ENCODE measurements at places on chromosomes 6 and 20. TPM values are rescaled to one million over a fixed set of nuclear protein-coding genes. Genes with fewer than 3 reads are reported as not detected.

GRCh38 chr20:24089576-24089975 is 101.0 kb upstream of the GGTLC1 start:
- H3K4me1 ChIP-seq, result no peaks in the 10 kb centered on the region
- no peak for DNase-seq
- no peak overlapping the region for H3K27ac ChIP-seq
- H3K27me3 ChIP-seq, result no peaks in the 10 kb centered on the region
- H3K4me3 ChIP-seq, result no peak overlapping the region
- no peaks in the 10 kb centered on the region for H3K36me3 ChIP-seq

DNA sequence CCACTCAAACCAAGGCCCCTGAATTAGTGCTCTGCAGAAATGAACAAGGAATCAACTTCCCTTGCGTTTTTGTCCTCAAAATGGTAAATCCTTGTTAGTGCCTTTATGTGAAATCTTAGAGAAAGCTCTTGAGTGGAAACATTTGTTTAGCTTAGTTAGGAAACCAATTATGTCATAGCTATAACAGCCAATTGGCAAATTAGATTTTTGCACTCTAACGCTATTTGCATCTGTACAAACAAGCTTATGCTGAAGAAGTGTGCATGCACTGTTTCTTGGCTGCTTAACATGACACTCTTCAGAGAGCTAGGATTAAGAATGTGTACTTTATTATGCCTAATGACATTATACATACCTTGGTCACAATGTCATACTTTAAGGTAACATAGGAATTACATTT is 622.6 kb upstream of the SLC35B3 start:
- H3K27me3 ChIP-seq, result no peaks in the 10 kb centered on the region

Gene WFDC5
- not detected for total RNA-seq

DNA sequence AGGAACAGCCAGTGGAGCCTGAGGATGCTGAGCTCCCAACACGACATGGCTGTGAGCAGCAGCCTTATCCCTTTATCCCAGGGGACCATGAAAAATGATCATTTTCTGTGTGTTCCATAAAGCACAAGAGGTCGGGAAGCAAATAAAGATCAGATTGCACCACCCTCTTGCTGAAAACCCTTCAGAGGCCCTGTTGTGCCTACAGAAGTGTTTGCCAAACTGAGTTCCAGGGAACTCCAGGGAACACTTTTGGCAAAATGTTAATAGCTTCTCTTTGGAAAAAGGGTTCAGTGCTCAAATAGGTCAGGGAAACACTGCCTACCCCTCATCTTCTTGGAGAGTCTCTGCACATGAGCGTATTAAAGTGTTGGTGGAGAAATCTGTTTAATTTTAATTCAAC is 24.4 kb downstream of the ARMC2 start:
- DNase-seq, result no peak
- no peak overlapping the region for H3K27ac ChIP-seq
- no peaks in the 10 kb centered on the region for H3K4me1 ChIP-seq
- no peaks in the 10 kb centered on the region for H3K36me3 ChIP-seq

Gene SOBP
- 4.7 TPM for total RNA-seq

DNA sequence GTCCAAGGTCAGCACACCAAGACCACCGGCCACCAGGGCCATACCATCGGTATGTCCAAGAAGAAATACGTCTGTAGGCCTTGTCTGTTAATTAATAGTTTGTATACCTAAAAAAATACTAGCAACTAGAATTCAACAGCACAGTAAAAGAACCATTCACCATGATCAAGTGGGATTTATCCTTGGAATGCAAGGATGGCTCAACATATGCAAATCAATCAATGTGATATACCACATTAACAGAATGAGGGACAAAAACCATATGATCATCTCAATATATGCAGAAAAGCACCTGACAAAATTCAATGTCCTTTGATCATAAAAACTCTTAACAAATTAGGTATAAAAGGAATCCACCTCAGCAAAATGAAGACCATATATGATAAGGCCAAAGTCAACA is 24.4 kb downstream of the RPP40 start:
- no peaks in the 10 kb centered on the region for H3K27me3 ChIP-seq
- H3K4me1 ChIP-seq, result no peaks in the 10 kb centered on the region
- H3K36me3 ChIP-seq, result no peaks in the 10 kb centered on the region

GRCh38 chr6:149035766-149036165 is 281.7 kb upstream of the TAB2 start:
- peaks cover 47% of the 10 kb centered on the region for H3K4me1 ChIP-seq
- H3K36me3 ChIP-seq, result no peaks in the 10 kb centered on the region
- no peaks in the 10 kb centered on the region for H3K27me3 ChIP-seq
- no peak for DNase-seq

Gene ZNF334
- total RNA-seq, result 8.5 TPM

- H3K4me3 ChIP-seq, result no peak overlapping the region
- H3K27ac ChIP-seq, result no peak overlapping the region
- no peak for DNase-seq
- no peaks in the 10 kb centered on the region for H3K36me3 ChIP-seq
Observed at GRCh38 chr6:123306334-123306733, 310.3 kb downstream of the CLVS2 start.

Gene C20orf144
- not detected for total RNA-seq

DNA sequence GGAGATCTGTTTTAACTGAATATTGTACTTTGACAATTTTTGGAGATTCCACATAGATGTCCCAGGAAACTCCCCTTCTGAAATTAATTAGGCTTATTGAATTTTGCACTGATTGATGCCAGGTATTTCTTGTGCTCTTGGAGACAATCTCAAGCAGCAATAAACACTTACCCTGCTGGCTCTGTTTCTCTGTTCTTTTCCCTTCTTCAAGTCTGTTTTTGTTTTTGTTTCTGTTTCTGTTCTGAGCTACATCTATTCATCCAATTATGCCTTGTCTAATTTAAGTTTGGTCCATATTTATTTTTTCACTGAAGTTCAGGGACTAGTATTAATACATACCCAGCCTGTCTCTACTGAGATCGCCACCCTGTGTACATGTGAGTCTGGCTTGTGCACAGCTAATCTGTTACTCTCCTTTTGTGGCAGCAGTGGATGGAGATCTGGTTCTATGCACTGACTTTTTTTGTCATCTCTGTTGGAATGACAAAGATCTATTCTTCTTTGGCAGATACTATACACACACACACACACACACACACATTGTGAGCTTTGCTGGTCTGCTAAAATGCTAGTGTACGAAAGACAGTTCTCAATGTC is 51.9 kb downstream of the IL22RA2 start:
- no peak overlapping the region for H3K27ac ChIP-seq
- H3K4me1 ChIP-seq, result no peaks in the 10 kb centered on the region
- H3K4me3 ChIP-seq, result no peak overlapping the region

Gene CCN6
- total RNA-seq, result not detected

DNA sequence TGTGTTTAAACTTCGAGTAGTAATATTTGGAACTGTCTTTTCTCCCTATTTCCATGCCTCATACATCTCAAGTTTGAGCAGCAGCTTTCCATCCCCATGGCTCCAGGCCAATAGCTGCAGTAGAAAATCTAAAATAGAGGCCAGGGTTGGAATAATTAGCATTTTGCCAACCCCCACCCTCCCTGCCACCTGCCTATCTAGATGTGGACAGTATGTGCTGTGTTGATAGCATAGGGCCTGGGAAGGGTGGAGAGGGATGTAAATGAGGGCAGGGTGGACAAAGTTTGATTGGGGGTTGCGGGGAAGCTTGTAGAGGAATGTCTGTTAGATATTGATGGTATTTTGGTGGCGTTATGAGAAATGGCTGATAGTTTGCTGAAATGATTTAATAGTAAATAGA is 5.6 kb downstream of the TOP1 start:
- peaks cover 4% of the 10 kb centered on the region for H3K36me3 ChIP-seq
- no peak for DNase-seq
- no peak overlapping the region for H3K27ac ChIP-seq
- H3K4me3 ChIP-seq, result no peak overlapping the region
- H3K27me3 ChIP-seq, result no peaks in the 10 kb centered on the region

GRCh38 chr6:27866357-27867050 is 45.7 kb downstream of the OR2B2 start:
- peak overlapping the region; percentile 77 for H3K27ac ChIP-seq
- H3K4me1 ChIP-seq, result peaks cover 23% of the 10 kb centered on the region
- H3K4me3 ChIP-seq, result peak overlapping the region; percentile 75
- DNase-seq, result peak; percentile 55
- no peaks in the 10 kb centered on the region for H3K27me3 ChIP-seq

Gene F13A1
- 10.1 TPM for total RNA-seq

GRCh38 chr20:62618611-62619529 is 23.4 kb upstream of the SLCO4A1 start:
- H3K4me3 ChIP-seq, result no peak overlapping the region
- H3K4me1 ChIP-seq, result peaks cover 20% of the 10 kb centered on the region
- no peak overlapping the region for H3K27ac ChIP-seq
- H3K27me3 ChIP-seq, result peaks cover 3% of the 10 kb centered on the region
- H3K36me3 ChIP-seq, result no peaks in the 10 kb centered on the region
- DNase-seq, result no peak

- peaks cover 10% of the 10 kb centered on the region for H3K4me1 ChIP-seq
- DNase-seq, result peak; percentile 57
- H3K36me3 ChIP-seq, result peaks cover 3% of the 10 kb centered on the region
- H3K27ac ChIP-seq, result no peak overlapping the region
Observed at GRCh38 chr6:56946368-56946767, 8.5 kb upstream of the BEND6 start.

Gene CRIP3
- not detected for total RNA-seq

Gene GGT7
- 17.3 TPM for total RNA-seq

GRCh38 chr20:20638878-20639277 is 73.6 kb downstream of the RALGAPA2 start:
- H3K4me1 ChIP-seq, result no peaks in the 10 kb centered on the region
- DNase-seq, result no peak
- H3K27ac ChIP-seq, result no peak overlapping the region
- no peaks in the 10 kb centered on the region for H3K36me3 ChIP-seq
- no peaks in the 10 kb centered on the region for H3K27me3 ChIP-seq
- no peak overlapping the region for H3K4me3 ChIP-seq

Gene NTSR1
- 0.10 TPM for total RNA-seq

- H3K4me3 ChIP-seq, result no peak overlapping the region
- H3K36me3 ChIP-seq, result no peaks in the 10 kb centered on the region
- DNase-seq, result no peak
- no peak overlapping the region for H3K27ac ChIP-seq
- no peaks in the 10 kb centered on the region for H3K4me1 ChIP-seq
- H3K27me3 ChIP-seq, result no peaks in the 10 kb centered on the region
Observed at GRCh38 chr6:169406034-169406433, 152.4 kb upstream of the THBS2 start.

Gene ADGRB3
- 0.87 TPM for total RNA-seq

DNA sequence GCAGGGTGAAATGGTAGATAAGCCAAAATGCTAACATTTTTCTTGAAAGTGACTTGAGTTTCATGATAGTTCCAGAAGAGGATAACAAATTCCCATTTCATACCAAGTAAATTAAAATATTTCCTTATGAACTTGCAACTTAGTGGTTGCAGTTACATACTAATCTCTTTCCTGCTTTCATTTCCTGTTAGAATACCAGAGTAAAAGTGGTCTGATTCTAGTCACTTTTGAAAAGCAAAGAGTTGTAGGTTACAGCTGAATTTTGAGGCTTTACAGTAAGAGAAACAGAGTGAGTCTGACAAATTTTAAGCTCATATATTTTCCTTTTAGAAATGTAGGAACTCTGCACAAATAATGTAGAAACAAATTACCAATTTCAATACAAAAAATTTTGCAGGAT is 117.4 kb downstream of the ZFAND3 start:
- no peak for DNase-seq
- H3K27me3 ChIP-seq, result no peaks in the 10 kb centered on the region
- H3K4me1 ChIP-seq, result peaks cover 3% of the 10 kb centered on the region
- H3K36me3 ChIP-seq, result no peaks in the 10 kb centered on the region
- H3K4me3 ChIP-seq, result no peak overlapping the region
- no peak overlapping the region for H3K27ac ChIP-seq

DNA sequence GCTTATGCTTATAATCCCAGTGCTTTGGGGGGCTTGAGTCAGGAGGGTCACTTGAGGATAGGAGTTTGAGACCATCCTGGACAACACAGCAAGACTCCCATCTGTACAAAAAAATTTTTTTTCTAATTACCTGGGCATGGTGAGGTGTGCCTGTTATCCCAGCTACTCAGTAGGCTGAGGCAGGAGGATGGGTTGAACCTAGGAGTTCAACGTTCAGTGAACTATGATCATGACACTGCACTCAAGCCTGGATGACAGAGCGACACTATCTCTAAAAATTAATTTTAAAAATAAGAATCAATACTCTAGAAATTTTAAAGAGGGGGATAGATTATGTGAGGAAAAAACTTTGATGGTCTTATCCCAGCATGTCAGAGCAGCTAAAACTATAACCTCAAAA is 44.1 kb downstream of the SLC23A2 start:
- no peak for DNase-seq
- H3K4me1 ChIP-seq, result peaks cover under 1% of the 10 kb centered on the region
- no peak overlapping the region for H3K4me3 ChIP-seq

- no peak overlapping the region for H3K4me3 ChIP-seq
- DNase-seq, result no peak
- H3K4me1 ChIP-seq, result no peaks in the 10 kb centered on the region
- peaks cover 26% of the 10 kb centered on the region for H3K27me3 ChIP-seq
Observed at GRCh38 chr6:31272836-31273626, 1.1 kb upstream of the HLA-C start.

DNA sequence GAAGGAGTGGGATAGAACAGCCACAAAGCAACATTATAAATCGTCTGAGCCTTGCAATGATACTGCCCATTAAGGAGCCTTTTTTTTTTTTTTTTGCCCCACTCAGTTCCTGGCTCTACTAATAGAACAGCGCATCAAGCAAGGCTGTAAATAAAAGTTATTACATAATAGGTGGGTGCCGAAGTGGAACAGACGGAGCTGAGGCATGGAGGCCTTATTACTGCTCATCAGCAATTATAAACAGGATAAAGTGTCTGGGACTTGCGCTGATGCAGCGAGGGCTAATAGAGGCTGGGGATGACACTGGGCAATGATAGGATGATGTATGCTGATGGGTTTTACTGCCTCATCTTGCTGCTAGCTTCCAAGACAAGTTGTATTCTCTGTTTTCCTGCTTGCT is 272.1 kb downstream of the ZFAND3 start:
- no peaks in the 10 kb centered on the region for H3K36me3 ChIP-seq
- no peaks in the 10 kb centered on the region for H3K27me3 ChIP-seq

GRCh38 chr6:42013134-42013516 is 37.2 kb upstream of the TAF8 start:
- DNase-seq, result peak; percentile 72
- H3K27ac ChIP-seq, result no peak overlapping the region
- H3K4me3 ChIP-seq, result no peak overlapping the region
- H3K27me3 ChIP-seq, result no peaks in the 10 kb centered on the region

Gene C20orf96
- total RNA-seq, result 10.7 TPM

Gene OOEP
- not detected for total RNA-seq

DNA sequence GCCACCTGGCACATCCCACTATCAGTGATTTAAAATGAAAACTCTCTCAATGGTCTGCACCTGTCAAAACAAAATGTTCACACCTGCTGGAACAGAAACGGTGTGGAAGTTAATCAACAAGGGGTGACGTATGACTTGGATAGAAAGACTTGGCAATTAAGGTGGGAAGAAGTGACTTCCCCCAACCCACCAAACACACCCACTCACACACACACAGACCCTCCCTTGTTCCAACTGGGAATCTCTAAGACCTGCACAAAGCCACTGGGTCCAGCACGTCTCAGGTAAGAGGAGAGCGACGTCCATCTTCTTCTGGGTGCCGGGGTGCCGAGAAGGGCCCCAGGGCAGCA is 25.1 kb upstream of the TCFL5 start:
- peaks cover 22% of the 10 kb centered on the region for H3K36me3 ChIP-seq
- H3K4me1 ChIP-seq, result peaks cover 19% of the 10 kb centered on the region
- no peak overlapping the region for H3K4me3 ChIP-seq
- H3K27ac ChIP-seq, result no peak overlapping the region
- H3K27me3 ChIP-seq, result no peaks in the 10 kb centered on the region

- no peak for DNase-seq
- no peaks in the 10 kb centered on the region for H3K27me3 ChIP-seq
- no peaks in the 10 kb centered on the region for H3K36me3 ChIP-seq
Observed at GRCh38 chr6:71387179-71387578, 98.6 kb downstream of the OGFRL1 start.

Gene KAT14
- 8.4 TPM for total RNA-seq

All from astrocyte (in vitro differentiated cells and primary cell).